ENCODE measurements at places on chromosomes 4 and X. TPM values are rescaled to one million over a fixed set of nuclear protein-coding genes. Genes with fewer than 3 reads are reported as not detected.

The NLRP2B gene
- 0.16 TPM for total RNA-seq

The LYAR gene
- 12.1 TPM for total RNA-seq

The HSD17B13 gene
- 1.1 TPM for total RNA-seq

The STPG2 gene
- 0.33 TPM for total RNA-seq

The SPANXC gene
- total RNA-seq = not detected

The PRDM5 gene
- 26.0 TPM for total RNA-seq

The GAGE1 gene
- total RNA-seq = not detected

The F11 gene
- total RNA-seq = 0.26 TPM

The UGT2B10 gene
- total RNA-seq = not detected

The PRDM8 gene
- 4.8 TPM for total RNA-seq

DNA sequence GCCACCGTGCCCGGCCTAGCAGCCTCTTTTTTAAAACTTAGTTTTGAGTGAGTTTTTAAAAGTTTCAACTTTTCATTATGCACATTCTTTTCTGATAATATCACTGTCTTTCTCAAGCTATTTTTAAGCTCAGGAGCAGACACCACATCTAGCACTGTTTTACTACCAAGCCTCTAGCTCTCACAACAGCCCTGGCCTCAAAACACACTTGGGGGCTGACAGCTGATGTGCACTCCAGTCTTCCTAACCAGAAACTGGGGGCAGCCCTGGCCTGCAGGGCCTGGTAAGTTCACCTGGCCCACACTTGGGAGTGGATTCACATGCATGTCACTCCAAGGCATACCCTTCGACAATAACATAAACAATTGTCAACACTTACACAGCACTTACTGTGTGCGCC, 34.0 kb downstream of the CENPU start:
- DNase-seq = no peak

- no peak for DNase-seq
Observed at GRCh38 chrX:15376956-15377355, 7.3 kb downstream of the VEGFD start.

GRCh38 chr4:137640156-137640837, 108.0 kb upstream of the PCDH18 start:
- no peak for DNase-seq

DNA sequence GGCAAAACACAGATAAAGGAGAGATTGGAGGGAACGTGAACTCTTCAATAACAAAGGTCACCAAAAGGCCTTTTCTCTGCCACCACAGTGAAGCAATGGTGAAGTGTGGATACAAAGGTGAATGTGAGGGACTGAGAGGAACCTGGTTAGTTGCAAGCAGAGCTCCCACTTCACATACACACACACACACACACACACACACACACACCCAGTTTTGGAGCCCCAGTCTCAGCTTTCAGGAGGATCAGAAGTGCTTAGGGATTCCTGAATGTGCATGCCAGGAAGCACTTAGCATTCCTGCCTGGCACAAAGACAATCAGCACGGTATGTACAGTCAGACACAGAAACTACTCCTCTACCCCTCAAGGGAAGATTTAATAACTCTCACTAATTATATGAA, 71.5 kb downstream of the ARHGEF9 start:
- DNase-seq = no peak

GRCh38 chr4:96162636-96163035, 322.7 kb downstream of the PDHA2 start:
- DNase-seq = no peak

DNA sequence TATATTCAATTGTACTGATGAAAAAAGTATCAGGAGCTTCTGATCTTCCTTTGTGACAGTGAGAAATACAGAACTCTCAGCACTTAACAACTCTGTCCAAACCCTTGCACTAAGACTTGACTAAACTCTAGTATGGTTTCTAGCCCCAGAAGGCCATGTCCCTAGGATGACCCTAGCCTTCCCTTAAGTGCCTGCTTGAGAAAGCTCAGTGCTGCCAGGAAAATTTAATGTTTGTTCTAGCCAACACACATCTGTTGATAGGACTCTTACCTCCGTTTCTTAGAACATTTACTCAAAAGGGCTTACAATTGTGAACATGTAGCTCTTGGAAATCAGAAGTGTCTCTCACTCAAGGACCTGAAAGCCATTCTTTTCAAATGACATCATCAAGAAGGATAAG, 1055.2 kb upstream of the FTHL17 start:
- no peak for DNase-seq

DNA sequence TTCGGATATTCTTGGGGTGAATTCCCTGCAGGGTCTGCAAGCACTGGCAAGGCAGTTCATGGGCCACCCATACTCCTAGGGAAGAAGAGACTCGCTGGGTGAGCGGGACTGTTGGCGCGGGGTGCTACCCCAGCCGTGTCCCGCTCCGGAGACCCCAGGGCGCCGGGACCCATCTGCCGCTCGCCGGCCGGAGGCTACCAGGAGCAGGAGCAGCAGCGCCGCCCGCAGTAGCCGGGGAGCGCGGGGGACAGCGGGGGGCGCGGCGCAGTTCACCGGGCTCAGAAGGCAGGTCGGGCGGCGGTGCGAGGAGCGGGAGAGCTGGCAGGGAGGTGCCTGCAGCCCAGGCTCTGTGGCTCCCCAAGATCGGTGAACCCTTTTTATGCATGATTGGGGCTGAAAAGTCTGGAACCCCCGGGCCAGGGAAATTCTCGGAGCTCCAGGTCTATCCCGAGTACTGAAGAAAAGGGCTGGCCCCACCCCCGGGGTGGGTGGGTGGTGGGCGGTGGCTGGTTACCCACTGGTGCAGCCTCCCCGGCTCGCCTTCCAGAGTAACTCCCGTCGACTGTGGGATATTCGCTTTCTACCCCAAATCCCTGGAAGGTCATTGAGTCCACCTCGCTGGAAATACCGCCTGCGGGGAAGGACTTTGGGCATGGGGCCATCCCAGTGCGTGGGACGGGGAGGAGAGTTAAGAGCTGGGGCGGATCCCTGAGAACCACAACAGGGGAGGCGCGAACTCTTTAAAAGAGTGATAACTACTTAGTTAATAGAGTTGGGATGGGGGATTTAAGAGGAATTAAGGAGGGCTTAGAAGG, 37.6 kb downstream of the PF4 start:
- peak; percentile 70 for DNase-seq

DNA sequence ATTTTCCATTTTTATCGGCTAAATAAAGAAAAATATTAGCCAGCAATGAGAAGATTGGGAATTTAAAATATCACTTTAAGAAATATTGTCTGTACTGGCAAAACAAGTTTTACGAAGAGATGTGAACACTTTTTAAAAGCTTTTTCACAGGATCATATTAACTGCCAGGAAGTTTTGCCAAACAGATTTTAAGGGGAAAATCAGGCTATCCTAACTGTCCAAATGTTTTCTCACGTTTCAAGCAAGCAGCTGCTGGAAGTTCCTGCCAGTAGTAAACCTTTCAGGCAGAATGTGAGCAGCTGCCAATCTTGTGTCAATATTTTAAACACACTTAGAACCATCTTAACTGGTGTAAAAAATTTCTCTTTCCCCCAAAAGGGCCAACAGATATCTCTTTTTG, 101.1 kb downstream of the ADGRL3 start:
- no peak for DNase-seq

GRCh38 chr4:113790478-113790877, 28.9 kb upstream of the CAMK2D start:
- DNase-seq = no peak

DNA sequence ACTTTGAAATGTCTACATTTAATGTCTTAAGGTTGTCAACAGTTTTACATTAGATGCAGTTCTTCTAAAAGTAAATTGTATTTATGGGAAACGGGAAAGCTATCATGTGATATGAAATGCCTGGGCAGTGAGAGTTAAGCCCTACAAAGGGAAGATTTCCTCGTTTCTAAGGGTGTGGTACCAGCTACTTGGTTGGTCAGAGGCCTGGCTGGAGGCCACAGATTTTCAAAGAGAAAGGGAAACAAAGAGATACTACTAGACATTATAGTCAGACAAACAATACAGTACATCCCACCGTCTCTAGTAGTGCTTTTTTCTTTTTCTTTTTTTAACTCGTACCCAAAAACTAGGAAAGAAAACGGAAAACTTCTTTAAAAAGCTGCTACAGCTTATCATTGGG, 467.8 kb downstream of the PCDH7 start:
- no peak for DNase-seq

DNA sequence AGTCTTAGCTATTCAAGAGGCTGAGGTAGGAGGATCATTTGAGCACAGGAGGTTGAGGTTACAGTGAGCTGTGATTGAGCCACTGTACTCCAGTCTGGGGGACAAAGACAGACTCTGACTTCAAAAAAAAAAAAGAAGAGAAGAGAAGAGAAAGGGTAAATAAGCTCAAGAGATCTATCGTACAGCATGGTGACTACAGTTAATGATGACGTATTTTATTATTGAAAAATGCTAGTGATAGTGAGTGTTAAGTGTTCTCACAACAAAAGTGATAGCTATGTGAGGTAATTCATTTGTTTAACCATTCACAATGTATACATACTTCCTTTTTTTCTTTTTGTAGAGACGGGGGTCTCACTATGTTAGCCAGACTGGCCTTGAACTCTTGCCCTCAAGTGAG, 121.5 kb upstream of the RPL34 start:
- no peak for DNase-seq

DNA sequence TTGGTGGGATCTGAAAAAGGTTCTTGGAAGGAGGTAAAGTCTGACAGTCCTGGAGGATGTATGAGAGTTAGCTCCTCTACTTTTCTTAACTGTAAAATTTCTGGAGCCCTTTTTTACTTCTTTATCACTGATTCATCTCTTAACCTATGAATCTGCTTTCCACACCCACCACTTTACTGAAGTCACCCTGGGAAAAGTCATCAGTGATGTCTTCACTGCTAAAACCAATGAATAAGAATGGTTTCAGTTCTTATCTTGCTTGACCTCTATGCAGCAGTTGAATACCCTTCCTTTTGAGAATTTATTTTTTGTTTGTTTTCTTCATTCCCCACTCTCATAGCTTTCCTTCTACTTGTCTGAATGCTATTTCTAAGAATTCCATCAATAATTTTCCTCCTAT, 80.0 kb downstream of the AREG start:
- DNase-seq = no peak

Measured in aorta (tissue), 5 donors.